IPS DF 19.7 (cell line): ENCODE measurements at places on chromosomes 12 and 14.

- DNase-seq, result no peak
Observed at GRCh38 chr12:47973870-47974269, 10.5 kb downstream of the TMEM106C start.

GRCh38 chr12:90842477-90842876, 112.5 kb downstream of the CCER1 start:
- DNase-seq, result no peak

DNA sequence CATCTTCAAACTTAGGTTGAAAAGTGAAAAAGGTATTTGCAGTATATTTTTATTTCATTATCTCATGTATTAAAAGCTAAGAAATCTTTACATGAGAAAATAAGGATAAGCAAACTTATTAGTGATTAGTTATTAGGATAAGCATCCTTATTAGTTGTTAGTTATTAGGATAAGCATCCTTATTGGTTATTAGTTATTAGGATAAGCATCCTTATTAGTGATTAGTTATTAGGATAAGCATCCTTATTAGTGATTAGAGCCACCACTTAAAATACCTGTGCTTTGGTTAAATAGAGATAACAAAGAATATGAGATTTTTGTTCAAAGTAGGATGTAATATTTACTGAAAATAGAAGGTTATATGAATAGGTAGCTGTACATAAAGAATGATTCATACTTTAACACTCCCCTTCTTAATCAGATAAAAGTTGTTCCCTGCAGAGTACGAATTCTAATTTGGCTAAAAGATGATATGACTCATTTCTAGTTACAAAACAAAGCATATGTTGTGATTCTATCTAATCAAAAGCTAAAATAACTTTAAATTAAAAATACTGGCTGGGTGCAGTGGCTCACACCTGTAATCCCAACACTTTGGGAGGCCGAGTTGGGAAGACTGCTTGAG, 56.4 kb downstream of the KDM5A start:
- no peak for DNase-seq

DNA sequence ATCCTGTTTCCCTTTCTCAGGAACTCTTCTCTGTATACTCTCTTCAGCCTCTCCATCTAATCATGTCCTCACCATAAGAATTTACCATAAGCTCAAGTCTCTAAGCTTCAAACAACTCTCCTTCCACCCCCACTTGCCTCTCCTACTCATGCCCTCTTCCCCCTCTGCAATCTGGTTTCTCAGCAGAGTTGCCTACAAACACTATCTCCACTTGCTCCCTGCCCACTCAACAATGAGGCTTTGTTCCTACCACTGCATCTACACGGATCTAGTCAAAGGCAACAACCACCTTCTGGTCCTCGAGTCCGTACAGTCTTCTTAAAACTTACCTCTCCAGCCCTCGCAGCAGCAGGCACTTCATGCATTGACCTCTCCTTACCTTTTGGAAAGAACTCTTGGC, 17.2 kb upstream of the FBLN5 start:
- DNase-seq, result no peak

GRCh38 chr12:50073712-50074111, 11.4 kb upstream of the SMARCD1 start:
- DNase-seq, result no peak
